Stimulated activated CD8-positive, alpha-beta memory T cell treated with anti-CD3 and anti-CD28 coated beads, Interleukin-7, amount 100 ng/mL, for 1 hour (primary cell): ENCODE measurements at places on chromosomes 4 and X.

DNA sequence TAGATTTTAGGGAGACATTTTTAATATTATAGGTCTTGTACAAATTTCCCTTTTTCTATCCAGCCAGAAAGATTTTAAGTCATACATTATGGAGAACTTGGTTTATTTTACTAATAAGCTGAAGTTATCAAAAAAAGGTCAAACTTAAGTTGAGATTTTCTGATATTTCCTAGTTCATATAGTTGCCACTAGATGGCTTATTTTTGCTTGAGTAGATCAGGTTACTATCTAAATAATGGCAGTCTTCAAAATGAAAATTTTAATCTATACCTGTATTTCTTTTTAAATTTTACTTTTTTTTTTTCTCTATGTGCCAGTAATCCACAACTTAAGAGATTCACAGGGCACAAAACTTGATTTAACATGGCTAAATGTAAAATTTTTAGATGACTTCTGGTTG, 52.3 kb downstream of the USP9X start:
- no peak for DNase-seq

- no peak for DNase-seq
Measured at GRCh38 chr4:159673221-159673620, 570.3 kb downstream of the RAPGEF2 start.

DNA sequence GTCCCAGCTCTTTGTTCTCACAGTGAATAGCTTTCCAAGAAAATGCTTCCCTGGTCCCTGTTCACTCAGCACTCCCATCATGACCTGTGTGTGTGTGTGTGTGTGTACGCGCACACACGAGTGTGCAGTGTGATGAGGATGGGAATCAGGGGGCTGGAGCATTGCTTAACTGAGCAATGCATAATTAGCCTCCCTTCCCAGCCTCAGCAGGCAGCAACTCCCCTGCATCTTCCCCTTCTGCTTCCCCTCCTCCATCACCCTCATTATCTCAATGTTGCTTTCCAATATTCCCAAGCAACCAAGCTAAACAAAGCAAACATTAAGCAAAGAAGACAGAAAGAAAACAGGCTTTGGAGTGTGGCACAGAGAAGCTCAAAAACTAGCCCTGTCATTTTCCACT, 137.0 kb downstream of the RBM47 start:
- DNase-seq = no peak

- no peak for DNase-seq
Measured at GRCh38 chrX:16319929-16320328, 152.6 kb downstream of the MAGEB17 start.
